ENCODE measurements at places on chromosomes 1 and 21.

GRCh38 chr1:54987919-54988705 lies 7.7 kb downstream of the TMEM61 start:
- no peak for DNase-seq

DNA sequence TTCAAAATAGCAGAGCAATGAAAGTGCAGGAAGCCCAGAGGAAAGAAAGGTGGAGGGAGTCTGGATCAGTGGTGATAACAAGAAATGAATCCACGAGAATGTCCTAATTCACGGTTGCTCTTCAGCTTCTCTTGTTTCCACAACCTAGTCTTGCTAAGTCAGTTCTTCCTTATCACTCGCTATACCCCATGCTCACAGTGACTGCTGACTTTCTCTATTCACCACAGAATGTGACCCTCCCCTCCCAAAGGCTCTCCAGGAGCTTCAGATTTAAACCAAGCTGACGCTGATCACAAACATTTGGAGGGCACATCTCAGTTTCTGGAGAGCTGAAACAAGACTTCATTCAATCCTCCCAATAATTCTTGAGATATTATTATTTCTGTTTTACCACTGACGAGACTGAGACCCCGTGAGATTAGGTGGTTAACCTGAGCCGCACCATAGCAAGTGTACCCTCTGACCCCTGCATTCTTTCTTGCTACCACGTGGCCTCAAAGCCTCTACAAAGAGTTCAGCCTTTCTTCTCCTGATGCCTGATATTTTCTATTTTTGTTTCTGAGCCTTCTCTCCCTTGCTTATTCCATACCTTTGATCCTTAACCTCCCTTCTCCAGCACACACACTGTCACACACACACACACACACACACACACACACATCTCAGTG lies 10.7 kb upstream of the CCN1 start:
- DNase-seq = no peak

- DNase-seq = no peak
Measured at GRCh38 chr21:23398726-23399125, 2208.6 kb downstream of the MRPL39 start.

- peak; percentile 88 for DNase-seq
Measured at GRCh38 chr1:222654849-222655248, 37.0 kb downstream of the MIA3 start.

DNA sequence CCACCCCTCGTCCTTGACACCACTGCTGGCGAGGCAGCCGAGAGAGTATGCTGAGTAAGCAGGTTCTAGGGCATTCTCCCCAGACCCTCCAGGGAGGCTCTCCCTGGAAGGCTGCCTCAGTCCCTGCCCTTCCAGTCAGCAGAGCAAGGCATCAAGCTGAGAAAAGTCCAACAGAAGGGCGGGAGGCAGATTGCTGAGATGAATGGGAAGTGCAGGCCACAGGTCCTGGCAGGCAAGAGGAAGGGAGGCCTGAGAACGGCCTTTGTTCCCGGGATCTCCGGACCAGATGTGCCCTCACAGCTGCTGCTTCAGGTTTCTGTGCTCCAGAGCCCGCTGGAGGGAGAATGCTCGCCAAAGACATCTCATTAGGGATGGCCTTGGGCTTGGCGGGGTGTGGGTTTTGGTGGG lies 270.0 kb upstream of the VAMP3 start:
- no peak for DNase-seq

DNA sequence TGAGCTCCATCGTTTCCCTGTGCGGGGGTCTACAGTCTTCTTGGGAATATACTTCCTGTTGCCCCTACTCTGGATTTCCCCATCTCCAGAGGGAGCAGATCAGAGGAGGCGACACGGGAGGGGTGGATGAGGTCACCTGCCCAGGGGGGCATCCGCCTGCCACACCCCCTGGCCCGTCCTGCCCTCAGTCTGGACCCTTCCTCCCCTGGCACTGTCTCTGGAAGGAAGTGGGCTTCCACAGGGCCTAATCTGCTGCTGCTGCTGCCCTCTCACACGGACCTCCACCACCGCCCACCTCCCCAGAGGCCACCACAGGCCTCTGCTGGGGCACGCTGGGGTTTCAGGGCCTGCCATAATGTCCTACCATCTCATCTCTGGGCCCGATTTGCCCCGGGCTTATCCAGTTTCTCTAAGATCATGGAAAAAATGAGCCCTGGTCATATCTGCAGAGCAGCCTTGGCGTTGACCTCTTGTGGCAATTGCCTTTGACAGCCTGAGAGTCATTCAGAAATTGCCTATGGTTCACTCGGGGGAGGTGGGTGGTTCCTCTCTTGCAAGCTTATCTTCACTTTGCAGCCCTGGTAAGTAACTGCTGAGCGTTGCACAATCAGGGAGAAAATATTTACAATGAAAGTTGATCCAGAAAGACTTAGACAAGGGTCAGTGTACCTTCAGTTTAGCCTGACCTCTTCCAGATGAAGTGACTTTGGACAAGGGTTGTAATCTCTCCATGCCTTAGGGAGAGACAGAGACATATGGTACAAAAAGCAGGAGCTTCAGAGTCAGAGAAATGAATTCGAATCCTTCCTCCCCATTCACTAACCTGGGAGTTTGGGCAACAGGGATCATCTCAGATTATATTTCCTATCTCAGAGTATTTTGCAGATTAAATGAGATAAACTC lies 252.4 kb downstream of the TOMM20 start:
- no peak for DNase-seq

GRCh38 chr1:218852527-218852926 lies 321.2 kb upstream of the LYPLAL1 start:
- DNase-seq = no peak

GRCh38 chr1:151346082-151346768 lies 827 bp downstream of the RFX5 start:
- peak; percentile 38 for DNase-seq

GRCh38 chr21:27058673-27059605 lies 92.1 kb upstream of the ADAMTS5 start:
- DNase-seq = no peak

- DNase-seq = no peak
Measured at GRCh38 chr21:8988696-8989095, 1532.7 kb upstream of the TPTE start.

GRCh38 chr1:205504311-205505075 lies at the start of gene CDK18:
TSS of gene CDK18 (plus strand) at chr1:205504669. CDS start at chr1:205523168, 18,499 bp downstream.
- DNase-seq = peak; percentile 67

GRCh38 chr1:177825276-177825901 lies 144.5 kb downstream of the SEC16B start:
- no peak for DNase-seq

DNA sequence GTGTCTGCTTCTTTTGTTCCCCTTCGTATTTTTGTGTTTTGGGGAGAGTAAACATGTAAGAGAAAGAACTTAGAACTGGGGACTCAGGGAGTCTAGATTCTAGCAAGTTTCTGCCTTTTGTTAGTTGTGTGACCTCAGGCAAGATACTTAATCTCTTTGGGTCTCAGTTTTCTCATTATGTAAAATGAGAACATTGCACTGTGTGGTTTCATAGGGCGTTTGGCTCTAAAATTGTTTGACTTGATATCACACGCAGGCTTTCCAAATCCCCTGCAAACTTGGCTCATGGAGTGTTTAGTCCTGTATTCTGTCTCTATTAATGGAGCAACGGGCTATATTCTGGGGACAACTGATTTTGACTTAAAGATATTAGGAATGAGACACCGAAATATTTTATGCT lies 57.7 kb downstream of the NTNG1 start:
- DNase-seq = no peak

GRCh38 chr1:98073823-98074222 lies 153.0 kb upstream of the DPYD start:
- no peak for DNase-seq

GRCh38 chr1:52190500-52191252 lies 48.8 kb downstream of the ZFYVE9 start:
- DNase-seq = no peak

GRCh38 chr1:208781391-208782045 lies 537.3 kb upstream of the PLXNA2 start:
- no peak for DNase-seq

- no peak for DNase-seq
Measured at GRCh38 chr1:98989556-98989907, 15.1 kb downstream of the PLPPR5 start.

GRCh38 chr1:61853583-61853982 lies 111.3 kb downstream of the PATJ start:
- no peak for DNase-seq

GRCh38 chr1:77704736-77705135 lies 22.3 kb upstream of the ZZZ3 start:
- DNase-seq = no peak

GRCh38 chr1:209926045-209926444 lies 12.0 kb upstream of the SYT14 start:
- no peak for DNase-seq

DNA sequence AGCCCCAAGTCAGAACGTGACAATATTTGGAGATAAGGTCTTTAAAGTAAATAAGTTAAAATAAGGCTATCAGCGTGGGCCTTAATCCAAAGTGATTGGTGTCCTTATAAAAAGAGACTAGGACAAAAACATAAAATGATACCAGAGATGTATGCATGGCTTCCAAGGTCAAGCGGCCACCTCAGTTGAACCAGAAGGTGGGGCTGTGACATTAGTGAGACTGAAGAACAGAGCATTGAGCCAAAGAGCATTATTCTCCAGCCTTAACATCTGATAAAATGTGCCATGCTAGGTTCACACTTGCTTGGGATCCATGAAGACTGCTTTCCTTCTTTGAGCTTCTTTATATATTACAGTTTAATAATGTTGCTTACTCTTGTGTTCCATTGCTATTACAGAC lies 554.6 kb downstream of the PLA2G4A start:
- DNase-seq = no peak

DNA sequence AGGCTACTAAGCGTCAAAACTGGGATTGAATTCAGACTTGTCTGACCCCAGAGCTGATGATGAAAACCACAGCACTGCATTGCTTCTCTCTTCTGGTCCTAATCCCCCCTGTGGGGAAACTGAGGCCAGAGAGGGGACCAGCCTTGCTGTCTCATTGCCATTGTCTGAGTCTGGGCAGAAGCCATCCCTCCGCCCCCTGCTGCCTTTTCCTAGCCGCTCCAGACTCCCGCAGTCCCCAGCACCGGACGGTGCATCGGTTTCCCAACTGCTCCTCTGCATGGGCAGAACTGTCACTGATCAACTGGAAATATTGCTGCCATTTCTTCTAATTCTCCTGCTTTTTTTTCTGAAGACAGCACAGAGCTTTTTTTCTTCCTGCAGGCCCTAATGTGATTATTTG lies 157.4 kb downstream of the ACTL8 start:
- no peak for DNase-seq

GRCh38 chr1:228236744-228237143 lies 28.9 kb downstream of the OBSCN start:
- DNase-seq = no peak

GRCh38 chr21:46264046-46264689 lies 21.2 kb downstream of the MCM3AP start:
- DNase-seq = no peak

DNA sequence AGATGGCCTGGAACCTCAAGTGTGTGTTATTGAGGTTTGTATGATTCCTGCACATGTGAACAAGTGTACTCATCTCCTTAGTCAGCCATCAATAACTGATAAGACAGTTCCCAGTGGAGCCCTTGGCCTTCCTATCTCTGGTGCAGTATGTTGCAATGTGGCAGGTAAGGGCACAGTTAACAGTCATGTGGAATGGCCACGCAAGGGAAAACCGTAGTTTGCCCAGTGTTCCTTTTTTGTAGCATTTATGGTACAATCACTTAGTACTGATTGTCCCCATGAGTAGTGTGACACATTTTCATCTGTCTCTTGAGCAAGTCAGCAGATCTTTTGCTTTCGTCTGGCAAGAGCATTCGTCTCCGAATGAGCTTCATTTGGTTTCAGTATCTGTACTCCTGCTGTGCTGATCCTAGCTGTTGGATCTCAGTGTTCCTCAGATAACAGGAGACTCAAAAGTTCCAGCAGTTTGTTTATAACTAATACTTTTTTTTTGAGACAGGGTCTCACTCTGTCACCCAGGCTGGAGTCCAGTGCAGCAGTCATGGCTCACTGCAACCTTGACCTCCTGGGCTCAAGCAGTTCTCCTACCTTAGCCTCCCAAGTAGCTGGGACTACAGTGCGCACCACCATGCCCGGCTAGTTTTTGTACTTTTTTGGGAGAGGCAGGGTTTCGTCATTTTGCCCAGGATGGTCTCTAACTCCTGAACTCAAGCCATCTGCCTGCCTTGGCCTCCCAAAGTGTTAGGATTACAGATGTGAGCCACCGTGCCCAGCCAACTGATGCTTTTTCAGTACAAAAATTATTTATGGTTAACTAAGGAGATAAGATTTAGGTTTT lies 8.2 kb downstream of the CTPS1 start:
- DNase-seq = no peak

- DNase-seq = no peak
Measured at GRCh38 chr1:9361630-9362260, 69.1 kb downstream of the SPSB1 start.

DNA sequence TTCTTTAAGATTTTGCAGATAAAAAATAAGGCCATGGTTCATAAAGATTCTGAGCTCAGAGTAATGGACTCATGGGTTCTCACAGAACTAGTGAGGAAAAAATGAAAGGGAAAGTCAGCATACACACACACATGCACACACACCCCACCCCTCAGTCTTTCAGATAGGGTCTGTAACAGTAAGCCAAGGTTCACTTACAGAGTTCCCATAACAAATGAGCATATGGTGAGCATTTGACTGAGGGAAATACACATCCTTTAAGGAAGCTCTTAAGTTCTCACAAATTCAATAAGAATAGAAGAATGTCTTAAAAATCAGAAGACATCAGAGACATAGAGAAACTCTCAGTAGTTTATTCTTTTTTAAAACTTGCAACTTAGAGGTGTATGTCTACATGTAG lies 57.9 kb downstream of the NTMT2 start:
- DNase-seq = no peak

DNA sequence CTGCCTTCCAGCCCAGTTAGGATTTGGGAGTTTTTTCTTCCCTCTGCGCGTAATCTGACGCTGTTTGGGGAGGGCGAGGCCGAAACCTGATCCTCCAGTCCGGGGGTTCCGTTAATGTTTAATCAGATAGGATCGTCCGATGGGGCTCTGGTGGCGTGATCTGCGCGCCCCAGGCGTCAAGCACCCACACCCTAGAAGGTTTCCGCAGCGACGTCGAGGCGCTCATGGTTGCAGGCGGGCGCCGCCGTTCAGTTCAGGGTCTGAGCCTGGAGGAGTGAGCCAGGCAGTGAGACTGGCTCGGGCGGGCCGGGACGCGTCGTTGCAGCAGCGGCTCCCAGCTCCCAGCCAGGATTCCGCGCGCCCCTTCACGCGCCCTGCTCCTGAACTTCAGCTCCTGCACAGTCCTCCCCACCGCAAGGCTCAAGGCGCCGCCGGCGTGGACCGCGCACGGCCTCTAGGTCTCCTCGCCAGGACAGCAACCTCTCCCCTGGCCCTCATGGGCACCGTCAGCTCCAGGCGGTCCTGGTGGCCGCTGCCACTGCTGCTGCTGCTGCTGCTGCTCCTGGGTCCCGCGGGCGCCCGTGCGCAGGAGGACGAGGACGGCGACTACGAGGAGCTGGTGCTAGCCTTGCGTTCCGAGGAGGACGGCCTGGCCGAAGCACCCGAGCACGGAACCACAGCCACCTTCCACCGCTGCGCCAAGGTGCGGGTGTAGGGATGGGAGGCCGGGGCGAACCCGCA lies at the start of gene PCSK9:
PCSK9 (plus strand) TSS at position 207 of the 741 bp plus-strand sequence; CDS start at position 497, 290 bp downstream.
- no peak for DNase-seq

Data from B cell (primary cell).